ENCODE measurements at places on chromosomes 5 and 9. TPM values are rescaled to one million over a fixed set of nuclear protein-coding genes. Genes with fewer than 3 reads are reported as not detected.
A peak's percentile ranks its signal among the peaks of the same experiment; 100 is the strongest.

DNA sequence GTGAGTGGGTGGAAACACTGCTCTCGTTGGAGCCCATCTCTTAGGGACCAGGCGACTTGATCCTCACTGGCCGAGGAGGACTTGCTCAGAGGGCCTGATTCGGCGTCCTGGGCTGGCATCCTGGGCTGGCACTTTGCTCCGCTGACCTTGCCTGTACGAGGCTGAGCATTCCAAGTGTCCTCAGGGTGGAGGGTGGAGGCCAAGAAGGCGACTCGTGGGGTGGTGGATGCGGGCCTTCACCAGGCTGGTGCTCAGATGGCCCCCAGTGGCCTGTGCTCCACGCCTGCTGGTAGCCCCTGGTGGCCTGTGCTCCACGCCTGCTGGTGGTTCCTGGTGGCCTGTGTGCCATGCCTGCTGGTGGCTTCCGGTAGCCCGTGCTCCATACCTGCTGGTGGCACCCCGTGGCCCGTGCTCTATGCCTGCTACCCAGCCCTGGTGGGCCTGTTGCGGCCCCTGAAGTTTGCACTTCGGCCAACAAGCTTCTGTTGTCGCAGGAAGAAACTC, 42.9 kb downstream of the PHF2 start:
- DNase-seq: no peak

GRCh38 chr5:15105799-15106393, 234.3 kb upstream of the ANKH start:
- peak; percentile 56 for DNase-seq

The CCDC171 gene
- polyA plus RNA-seq: 0.55 TPM

The ZBED3 gene
- 3.0 TPM for polyA plus RNA-seq

GRCh38 chr9:135018306-135018915, 69.1 kb upstream of the OLFM1 start:
- no peak for DNase-seq

DNA sequence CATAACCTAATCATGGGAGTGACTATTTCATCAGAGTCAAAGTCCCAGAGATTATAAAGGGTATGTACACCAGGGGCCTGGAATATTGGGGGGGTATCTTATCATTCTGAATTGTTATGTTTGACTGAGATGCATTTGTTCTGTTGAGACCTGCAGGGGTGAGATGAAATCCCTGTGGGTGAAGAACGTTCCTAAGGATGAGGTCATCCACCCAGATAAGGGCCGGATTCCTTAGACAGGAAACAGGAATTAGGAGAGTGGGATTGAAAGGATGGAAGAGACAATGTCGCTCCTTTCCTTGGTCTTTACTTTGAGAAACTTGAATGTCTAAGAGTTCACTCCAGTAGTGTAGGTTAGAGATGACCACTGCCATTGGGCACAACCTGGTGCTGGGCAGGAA, 54.7 kb downstream of the GAS1 start:
- no peak for DNase-seq

The MLANA gene
- not detected for polyA plus RNA-seq

- no peak for DNase-seq
Observed at GRCh38 chr9:38208206-38208901, 139.3 kb upstream of the SHB start.

GRCh38 chr5:10366310-10367272, 13.1 kb downstream of the MARCHF6 start:
- DNase-seq: peak; percentile 55

GRCh38 chr9:111484572-111484894, 350 bp upstream of the ECPAS start:
- DNase-seq: no peak

The TMEM174 gene
- polyA plus RNA-seq: not detected

- peak; percentile 66 for DNase-seq
Observed at GRCh38 chr9:10268531-10269485, 344.0 kb downstream of the PTPRD start.

The SAPCD2 gene
- 0.85 TPM for polyA plus RNA-seq

- DNase-seq: no peak
Observed at GRCh38 chr5:142676318-142676717, 9.6 kb downstream of the FGF1 start.

DNA sequence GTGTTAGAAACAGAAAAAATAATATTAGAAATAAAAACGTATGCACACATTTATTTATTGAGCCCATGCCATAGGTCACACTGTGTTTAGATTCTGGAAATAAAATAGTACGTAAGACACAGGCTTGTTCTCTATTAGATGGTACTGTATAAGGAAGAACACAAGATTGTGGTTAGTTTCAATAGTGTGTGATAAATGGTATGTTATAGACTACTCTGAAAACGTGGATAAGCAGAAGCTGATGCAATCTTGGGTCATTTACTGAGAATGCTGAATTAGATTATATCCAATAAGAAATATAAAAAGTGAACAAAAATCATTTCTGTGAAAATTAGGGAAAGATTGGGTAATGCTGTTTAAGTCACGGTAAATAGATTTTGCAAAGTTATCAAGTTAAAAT, 1456.4 kb upstream of the ACO1 start:
- DNase-seq: no peak

The PROB1 gene
- polyA plus RNA-seq: 0.43 TPM

DNA sequence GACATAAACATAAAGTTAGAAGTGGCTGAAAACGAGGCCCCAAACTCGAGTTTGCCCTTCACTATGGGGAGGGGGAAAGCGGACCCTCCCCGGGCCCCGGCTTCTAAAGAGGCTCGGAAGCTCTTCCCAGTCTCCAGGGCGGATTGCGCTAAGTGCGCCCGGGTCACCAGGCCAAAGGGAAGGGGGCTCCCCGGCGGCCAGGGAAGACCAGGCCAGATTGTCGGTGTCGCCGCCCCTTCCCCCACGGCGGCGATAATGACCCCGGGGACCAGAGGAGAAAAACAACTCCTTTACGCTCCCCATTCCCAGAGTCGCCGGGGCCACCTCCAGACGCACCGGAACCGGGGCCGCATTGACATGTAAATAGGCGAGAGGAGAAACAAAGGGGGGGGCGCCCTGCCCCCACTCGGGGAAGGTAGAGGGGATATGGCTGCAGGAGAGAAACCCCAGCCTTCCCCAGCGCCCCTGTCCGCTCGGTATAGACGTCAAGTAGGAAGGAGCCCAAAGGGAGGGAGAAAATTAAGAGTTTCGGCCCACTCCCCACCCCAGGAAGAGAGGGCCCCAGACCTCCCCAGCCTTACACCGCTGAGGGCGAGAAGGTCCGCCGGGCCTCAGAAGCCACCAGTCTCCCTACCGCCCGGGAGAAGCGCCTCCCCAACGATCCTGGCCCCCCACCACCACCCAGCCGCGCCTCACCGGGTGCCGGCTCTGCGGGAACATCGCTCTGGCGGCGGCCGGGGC, 1.7 kb downstream of the TLE1 start:
- DNase-seq: no peak

- no peak for DNase-seq
Observed at GRCh38 chr5:168886157-168886556, 307.0 kb upstream of the PANK3 start.

DNA sequence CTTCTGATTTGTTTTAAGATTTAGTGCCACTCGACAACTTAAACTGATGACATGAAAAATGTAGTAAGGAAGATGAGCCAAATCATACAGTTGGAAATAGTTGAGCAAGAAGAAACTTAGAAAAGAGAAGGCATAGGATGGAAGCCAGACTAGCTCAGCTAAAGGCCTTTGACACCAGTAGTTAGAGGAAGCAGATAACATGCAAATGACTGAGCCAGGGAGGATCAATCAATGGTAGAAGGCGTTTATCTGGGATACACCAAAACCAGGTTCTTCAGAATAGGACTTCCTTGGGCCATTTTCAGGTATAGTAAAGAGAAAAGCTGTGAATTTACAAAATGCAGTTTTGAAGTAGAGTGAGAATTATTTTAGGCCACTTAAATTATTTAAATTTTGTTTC, 3.2 kb downstream of the TDRD7 start:
- no peak for DNase-seq

DNA sequence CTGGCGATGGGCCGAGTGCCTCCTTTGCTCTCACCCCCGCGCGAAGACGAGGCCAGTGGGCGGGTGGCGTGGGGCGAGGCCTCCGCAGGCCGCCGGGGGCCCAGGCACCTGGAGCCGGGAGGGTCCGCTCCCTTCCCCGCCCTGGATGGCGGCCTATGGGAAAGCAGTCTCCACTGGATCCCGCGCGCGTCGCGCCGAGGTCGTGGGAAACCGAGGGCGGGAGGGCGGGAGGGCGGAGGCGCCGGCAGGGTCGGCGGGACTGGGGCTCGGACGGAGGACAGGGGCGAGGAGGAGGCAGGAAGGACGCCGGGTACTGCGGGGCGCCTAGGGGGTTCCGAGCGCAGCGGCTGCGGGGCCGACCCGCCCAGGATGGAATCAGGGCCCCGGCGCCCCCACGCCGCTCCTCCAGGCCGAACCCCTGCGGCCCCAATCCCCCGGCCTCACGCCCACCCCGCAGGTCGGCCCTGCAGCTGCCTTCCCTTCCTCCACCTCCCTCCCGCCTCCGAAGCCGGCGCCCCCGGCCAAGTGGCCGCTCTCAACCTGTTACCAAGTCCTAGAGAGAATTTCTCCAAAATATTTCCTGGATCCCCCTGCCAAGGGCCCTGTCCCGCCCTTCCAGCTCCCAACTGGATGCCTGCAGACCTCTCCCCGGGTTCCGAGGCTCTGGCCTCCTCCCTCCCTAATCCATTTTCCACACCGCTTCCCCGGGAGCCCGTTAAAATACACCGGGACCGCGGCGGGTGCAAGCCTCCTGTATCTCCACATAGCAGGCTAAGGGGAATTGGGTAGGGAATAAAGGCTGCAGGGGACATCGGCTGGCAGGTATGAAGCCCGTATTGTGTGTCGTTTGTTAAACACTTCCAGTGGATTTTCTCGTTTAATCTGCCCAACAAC, 146.3 kb downstream of the ERCC6L2 start:
- DNase-seq: no peak

The IPO11 gene
- 19.9 TPM for polyA plus RNA-seq

DNA sequence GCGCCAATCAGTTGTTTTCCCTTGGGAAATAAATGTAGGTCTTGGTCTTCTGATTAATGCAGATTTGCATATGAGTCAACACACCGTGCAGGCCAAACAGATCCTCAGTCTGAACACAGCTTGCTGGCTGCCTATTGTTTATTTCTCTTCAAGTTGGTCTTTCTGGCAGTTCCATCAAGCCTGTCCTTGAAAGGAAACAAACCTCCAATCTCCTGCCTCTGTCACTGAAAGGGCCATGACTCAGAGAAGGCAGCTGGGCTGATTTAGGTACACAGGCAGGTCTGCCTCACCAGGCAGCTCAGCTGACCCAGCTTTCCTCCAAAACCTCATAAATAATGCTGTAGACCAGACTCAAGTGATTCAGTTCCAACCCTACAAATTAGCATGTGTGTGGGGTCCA, 175.9 kb downstream of the MAN2A1 start:
- peak; percentile 96 for DNase-seq

The EQTN gene
- not detected for polyA plus RNA-seq

The CCL27 gene
- 0.09 TPM for polyA plus RNA-seq

- no peak for DNase-seq
Observed at GRCh38 chr9:130158001-130158400, 14.2 kb upstream of the NCS1 start.

DNA sequence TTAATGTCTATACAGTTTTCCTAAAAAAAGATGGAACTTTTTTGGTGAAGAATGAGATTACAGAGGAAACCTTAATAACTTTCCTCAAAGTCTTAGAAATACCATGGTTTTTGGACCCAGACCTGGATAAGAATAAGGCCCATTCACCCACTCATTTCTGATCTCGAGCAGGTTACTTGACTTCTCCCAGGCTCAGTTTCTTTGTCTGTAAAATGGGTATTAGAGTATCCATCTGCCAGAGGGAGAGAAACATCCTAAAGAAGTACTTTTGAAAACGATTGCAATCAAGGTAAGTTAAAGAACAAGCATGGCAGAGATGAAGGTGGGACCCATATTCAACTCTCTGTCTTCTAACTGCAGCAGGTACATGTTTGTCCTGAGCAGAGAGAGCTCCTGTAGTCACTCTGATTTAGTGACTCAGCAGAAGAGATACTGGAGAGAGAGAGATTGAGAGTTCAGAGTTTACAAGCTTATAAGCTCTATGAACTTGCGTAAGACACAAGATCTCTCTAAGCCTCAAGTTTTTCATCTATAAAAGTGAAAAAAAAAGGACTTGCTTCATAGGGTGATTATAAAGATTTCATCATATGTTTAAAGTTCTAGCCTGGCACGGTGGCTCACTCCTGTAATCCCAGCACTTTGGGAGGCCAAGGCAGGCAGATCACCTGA, 379.4 kb upstream of the SGCD start:
- no peak for DNase-seq

DNA sequence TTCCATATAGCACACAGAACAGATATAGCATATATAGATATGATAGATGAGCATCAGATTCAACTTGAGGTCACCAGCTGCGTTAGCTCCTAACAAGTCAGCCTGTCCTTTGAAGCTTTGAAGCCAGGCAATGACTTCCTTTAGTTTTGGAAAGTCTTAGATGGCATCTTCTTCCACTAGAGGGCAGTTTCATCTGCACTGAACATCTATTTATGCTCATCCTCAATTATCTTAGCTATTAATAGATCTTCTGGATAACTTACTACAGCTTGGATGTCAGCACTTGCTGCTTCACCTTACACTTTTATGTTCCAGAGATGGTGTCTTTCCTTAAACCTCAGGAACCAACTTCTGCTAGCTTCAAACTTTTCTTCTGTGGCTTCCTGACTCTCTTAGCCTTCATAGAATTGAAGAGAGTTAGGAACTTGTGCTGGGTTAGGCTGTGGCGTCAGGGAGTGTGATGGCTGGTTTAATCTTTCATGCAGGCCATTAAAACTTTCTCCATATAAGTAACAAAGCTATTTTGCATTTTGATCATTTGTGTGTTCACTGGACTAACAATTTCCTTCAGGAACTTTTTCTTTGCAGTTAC, 1401.4 kb downstream of the EFNA5 start:
- peak; percentile 36 for DNase-seq
